ENCODE measurements at places on chromosomes 6 and 20. TPM values are rescaled to one million over a fixed set of nuclear protein-coding genes. Genes with fewer than 3 reads are reported as not detected.

The TMEM200A gene
- not detected for total RNA-seq

The IMPG1 gene
- total RNA-seq: not detected

The ARMH2 gene
- total RNA-seq: not detected

The KIF25 gene
- not detected for total RNA-seq

The RFX6 gene
- not detected for total RNA-seq

The FAM217A gene
- total RNA-seq: not detected

The SNAI1 gene
- total RNA-seq: 0.86 TPM

The APOM gene
- total RNA-seq: 0.40 TPM

All from pulmonary artery endothelial cell (primary cell).